Hepatocyte (in vitro differentiated cells): ENCODE measurements at places on chromosomes 12 and 14. TPM values are rescaled to one million over a fixed set of nuclear protein-coding genes. Genes with fewer than 3 reads are reported as not detected.

USP44 gene
- total RNA-seq: 0.32 and 0.80 TPM in 2 replicates

LMO3 gene
- 13.5 and 22.5 TPM in 2 replicates for total RNA-seq

- H3K36me3 ChIP-seq: no peaks in the 10 kb centered on the region
- H3K4me3 ChIP-seq: no peak overlapping the region
- no peak overlapping the region for H3K27ac ChIP-seq
- DNase-seq: no peak
Measured at GRCh38 chr14:67782090-67782489, 34.3 kb downstream of the ZFYVE26 start.

DNA sequence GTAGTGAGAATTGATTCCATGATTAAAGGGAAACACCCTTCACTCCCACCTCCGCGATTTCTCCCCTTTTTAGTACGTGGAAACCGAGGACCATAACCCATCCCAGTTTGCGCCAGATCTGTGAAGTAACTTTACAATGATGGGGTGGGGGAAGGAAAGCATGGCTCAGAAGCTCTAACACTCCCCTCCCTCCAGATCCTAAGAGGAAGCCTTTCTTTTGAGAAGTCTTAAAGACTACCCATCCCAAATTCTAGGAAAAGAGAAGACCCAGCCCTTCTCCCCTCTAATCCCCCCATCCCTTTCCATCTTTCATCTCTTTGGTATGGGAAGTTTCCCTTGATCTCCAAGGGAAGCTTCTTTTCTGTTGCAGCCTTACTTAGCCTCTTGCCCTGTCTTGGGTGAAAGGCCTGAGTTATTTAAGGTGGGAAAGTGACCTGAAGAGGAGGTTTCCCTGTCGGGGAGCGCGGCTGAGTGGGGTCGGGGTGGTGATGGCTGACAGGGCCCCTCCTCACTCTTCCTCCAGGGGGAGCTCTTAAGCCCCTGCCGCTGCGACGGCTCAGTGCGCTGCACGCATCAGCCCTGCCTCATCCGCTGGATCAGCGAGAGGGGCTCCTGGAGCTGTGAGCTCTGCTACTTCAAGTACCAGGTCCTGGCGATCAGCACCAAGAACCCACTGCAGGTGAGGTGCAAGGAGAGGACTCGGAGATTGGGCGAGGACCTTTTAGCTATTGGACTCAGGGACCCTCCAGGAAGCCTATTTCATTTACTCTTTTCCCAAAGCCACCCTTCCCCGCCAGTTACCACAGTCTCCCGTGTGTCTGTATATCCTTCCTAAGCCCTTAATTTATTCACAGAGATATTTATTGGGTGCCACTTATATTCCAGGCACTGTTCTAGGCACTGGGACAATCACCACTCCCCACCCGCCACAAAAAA lies 1.8 kb downstream of the MARCHF9 start:
- H3K4me3 ChIP-seq: peak overlapping the region; percentile 40
- DNase-seq: peak; percentile 75
- H3K27ac ChIP-seq: peak overlapping the region; percentile 79
- H3K4me1 ChIP-seq: peaks cover 14% of the 10 kb centered on the region
- H3K36me3 ChIP-seq: no peaks in the 10 kb centered on the region
- H3K27me3 ChIP-seq: no peaks in the 10 kb centered on the region

GRCh38 chr14:56718312-56718711 lies 92.0 kb downstream of the OTX2 start:
- no peaks in the 10 kb centered on the region for H3K27me3 ChIP-seq
- no peaks in the 10 kb centered on the region for H3K36me3 ChIP-seq
- no peak for DNase-seq
- no peaks in the 10 kb centered on the region for H3K4me1 ChIP-seq
- H3K27ac ChIP-seq: no peak overlapping the region
- H3K4me3 ChIP-seq: no peak overlapping the region

DNA sequence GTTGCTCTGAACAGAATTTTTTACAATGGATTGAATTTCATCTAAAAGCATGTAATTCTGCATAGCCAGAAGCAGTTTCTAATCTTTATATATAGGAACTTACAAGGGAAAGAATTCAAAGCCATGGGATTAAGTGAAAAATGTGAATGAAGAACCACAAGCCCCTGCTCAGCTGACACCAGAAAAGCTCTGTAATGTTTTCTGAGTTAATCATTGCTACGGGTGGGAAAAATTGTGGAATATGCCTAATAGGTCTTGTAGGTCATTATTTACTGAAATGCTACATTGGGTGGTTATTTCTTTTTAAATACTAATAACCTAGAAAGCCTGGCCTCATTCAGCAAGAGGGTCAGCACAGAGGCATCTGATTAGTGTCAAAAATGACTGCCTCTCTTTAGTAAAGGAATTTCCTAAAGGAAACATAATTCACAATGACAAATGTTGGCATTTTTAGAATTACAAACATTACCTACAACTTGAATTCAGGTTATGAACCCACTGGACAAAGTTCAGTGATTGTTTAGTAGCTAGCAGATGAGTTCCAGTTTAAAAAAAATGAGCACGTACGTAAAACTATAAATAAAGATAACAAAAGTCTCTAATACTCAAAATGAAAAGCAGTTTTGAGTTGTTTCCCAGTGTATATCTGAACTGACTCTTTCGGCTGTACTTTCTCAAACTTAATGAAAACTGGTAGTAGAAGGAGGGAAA lies 75.3 kb downstream of the BMP4 start:
- DNase-seq: peak; percentile 39
- H3K27me3 ChIP-seq: no peaks in the 10 kb centered on the region
- H3K27ac ChIP-seq: peak overlapping the region; percentile 72
- H3K36me3 ChIP-seq: no peaks in the 10 kb centered on the region

DNA sequence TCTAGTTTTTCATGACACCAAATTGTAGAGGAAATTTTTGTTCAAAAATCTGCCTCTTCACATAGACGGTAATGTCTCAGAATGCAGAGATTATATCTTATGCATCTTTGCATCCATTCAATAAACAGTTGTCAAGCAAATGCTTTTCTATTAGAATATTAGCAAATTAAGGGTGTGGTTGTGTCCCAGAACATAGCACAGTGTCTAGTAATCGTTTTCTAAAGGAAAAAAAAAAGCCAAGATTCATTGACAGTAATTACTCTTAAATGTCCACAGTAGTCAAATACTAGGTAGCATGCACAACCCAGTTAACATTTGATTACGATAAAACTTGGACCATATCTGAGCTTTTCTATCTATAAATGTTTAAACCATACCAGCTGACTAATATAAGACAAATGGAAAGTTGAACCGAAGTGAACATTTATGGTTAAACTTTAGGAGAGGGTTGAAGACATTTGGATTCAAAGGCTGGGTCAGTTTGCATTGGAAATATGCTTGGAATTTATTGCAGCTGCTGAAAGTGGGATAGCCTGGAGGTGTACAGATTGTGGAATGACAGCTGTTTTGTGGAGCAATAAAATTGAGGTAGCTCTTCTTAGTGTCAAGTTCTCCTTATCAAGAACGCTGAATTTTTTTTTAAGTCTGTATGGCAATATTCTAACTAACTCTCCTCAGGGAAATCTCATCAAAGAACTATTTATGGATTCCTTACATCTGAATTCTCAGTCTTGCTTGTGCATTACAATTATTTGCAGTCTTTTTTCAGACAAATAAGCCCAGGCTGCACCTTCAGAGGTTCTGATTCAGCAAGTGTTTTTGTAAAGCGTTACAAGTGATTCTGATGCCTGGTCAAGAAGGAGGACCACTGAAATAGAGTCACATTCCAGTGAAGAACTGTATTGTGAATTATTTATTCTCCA lies 66.7 kb upstream of the ATP2B1 start:
- H3K4me3 ChIP-seq: no peak overlapping the region
- no peaks in the 10 kb centered on the region for H3K4me1 ChIP-seq
- peak overlapping the region; percentile 60 for H3K27ac ChIP-seq
- H3K36me3 ChIP-seq: no peaks in the 10 kb centered on the region
- peak; percentile 25 for DNase-seq

DNA sequence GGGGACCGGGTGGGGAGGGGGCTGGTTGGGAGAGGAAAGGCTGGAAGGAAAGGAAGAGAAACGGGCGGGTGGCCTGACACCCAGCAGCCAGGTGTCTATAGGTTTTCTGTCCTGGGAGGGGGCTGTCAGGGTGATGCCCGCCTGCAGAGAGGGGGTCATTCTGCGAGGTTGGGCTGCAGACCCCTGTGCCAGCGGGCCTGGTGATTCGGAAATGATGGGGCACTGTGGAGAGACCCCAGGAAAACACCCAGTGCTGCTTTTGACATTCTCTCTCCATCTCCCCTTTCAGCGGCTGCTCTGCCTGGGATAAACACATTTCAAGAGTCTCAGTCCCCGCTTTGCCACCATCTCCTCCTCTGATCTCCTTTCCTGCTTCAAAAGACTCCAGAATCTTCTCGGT lies 168.5 kb upstream of the RTL1 start:
- no peaks in the 10 kb centered on the region for H3K36me3 ChIP-seq
- no peak for DNase-seq
- H3K27ac ChIP-seq: peak overlapping the region; percentile 83
- H3K4me3 ChIP-seq: no peak overlapping the region
- H3K27me3 ChIP-seq: peaks cover 4% of the 10 kb centered on the region

DNA sequence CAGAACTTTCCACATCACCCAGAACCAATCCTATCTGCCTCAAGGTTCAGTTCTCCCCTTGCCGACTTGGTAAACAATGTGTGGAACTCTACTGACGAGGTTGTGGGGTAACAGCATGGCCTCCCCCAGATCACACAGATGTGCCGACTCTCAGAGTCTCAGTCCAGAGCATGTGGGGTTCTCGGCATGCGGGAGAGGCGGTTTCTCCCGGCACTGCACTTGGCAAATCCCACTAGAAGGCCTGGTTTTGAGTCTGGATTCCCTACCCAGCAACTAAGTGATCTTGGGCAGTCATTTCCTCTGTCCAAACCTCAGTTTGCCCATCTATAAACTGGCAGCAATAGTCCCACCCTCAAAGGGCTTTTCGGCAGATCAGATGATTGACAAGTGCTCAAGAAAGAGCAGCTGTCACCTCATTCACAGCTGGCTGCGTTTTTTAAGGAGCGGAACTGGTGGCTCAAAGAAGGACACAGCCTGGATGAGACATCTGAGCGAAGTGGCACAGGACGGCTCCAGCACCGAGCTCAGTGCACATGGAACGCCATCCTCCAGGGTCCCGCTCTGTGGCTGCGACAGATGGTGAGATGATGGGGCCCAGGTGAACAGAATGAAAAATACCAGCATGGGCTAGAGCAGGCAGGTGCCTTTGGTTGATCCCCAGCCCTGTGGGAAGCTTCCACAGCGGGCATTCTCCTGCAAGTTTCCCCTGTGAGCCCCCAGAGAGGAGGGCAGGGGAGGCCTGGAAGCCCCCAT lies 7.3 kb downstream of the TESC start:
- no peak overlapping the region for H3K27ac ChIP-seq
- H3K4me1 ChIP-seq: peaks cover 3% of the 10 kb centered on the region
- no peak overlapping the region for H3K4me3 ChIP-seq

DNA sequence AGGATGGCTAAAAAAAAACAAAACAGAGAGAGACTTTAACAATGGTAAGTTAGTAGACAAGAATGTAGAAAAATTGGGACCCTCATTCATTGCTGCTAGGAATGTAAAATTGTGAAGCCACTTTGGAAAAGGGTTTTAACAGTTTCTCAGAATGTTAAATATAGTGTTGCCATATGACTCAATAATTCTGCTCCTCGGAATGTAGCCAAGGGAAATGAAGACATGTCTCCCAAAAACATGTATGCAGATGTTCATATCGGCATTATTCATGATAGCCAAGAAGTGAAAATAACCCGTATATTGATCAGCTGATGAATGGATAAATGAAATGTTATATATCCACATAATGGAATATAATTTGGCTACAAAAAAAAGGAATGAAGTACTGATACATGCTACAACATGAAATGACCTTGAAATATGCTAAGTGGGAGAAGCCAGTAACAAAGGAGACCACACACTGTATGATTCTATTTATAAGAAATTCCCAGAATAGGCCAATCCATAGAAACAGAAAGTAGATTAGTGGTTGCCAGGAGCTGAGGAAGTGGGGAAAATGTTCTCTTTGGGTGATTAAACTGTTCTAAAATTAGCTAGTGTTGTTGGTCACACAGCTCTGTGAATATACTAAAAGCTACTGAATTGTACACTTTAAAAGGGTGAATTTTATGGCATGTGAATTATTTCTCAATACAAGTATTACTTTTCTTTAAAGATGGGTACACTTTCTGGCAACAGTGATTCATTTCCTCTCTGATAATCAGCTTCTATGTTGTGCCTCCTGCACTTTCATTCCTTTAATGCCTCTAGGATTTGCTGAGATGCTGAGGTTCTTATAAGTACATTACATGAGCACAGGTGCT lies 132.5 kb downstream of the DAAM1 start:
- H3K4me3 ChIP-seq: no peak overlapping the region
- no peaks in the 10 kb centered on the region for H3K36me3 ChIP-seq
- H3K4me1 ChIP-seq: peaks cover 29% of the 10 kb centered on the region
- peak overlapping the region; percentile 26 for H3K27ac ChIP-seq
- no peaks in the 10 kb centered on the region for H3K27me3 ChIP-seq
- DNase-seq: no peak

GRCh38 chr14:97311411-97311810 lies 514.2 kb downstream of the VRK1 start:
- H3K36me3 ChIP-seq: no peaks in the 10 kb centered on the region
- H3K4me3 ChIP-seq: no peak overlapping the region
- H3K4me1 ChIP-seq: no peaks in the 10 kb centered on the region
- H3K27me3 ChIP-seq: no peaks in the 10 kb centered on the region
- H3K27ac ChIP-seq: no peak overlapping the region
